ENCODE measurements at places on chromosomes 6 and 20.
A peak's percentile ranks its signal among the peaks of the same experiment; 100 is the strongest.

DNA sequence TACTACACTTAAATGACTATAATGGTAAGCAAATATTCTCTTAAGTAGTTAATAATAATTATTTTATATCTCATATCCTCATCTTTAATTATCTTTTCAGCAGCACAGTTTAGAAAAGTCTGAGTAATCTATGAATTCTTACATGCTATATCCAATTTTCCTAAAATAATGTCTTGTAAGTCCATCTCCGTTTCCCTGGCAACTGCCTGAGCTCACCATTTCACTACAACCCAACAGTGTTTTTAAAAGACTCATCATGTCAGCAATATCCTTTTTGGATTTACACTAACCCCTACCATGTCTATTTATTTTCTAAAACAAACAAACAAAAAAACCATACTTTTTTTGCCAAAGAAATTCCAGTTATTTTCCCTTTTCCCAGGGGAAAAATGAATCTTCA lies 859.6 kb downstream of the EYS start:
- DNase-seq: peak; percentile 8

GRCh38 chr6:137550535-137550934 lies 56.3 kb upstream of the OLIG3 start:
- peak; percentile 93 for DNase-seq

DNA sequence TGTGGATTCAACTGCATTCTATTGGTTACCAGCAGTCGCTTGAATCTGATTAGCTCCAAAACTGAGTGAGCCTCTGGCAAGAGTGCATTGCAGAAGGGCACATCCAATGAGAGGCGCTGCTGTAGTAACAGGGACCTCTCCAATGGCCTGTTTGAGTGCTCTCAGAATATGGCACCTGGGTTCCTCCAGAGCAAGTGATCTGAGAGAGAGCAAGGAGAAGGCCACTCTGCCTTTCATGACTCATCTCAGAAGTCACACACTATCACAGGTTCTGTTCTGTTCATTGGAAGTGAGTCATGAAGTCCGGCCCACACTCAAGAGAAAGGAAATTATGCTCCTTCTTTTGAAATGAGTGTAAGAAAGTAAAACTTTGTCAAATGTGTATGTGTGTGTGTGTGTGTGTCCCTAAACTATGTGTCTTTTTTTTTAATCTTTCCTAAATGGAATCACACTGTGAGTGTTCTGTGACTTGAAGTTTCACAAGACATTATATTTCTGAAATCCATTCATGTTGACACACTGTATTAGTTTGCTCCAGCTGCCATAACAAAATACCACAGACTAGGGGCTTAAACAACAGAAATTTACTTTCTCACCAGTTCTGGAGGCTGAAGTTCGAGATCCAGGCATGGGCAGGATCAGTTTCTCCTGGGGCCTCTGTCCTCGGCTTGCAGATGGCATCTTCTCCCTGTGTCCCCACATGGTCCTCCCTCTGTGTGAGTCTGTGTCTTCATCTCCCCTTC lies 138.3 kb upstream of the CDYL start:
- DNase-seq: no peak

- DNase-seq: no peak
Measured at GRCh38 chr6:138597336-138597735, 98.0 kb upstream of the NHSL1 start.

DNA sequence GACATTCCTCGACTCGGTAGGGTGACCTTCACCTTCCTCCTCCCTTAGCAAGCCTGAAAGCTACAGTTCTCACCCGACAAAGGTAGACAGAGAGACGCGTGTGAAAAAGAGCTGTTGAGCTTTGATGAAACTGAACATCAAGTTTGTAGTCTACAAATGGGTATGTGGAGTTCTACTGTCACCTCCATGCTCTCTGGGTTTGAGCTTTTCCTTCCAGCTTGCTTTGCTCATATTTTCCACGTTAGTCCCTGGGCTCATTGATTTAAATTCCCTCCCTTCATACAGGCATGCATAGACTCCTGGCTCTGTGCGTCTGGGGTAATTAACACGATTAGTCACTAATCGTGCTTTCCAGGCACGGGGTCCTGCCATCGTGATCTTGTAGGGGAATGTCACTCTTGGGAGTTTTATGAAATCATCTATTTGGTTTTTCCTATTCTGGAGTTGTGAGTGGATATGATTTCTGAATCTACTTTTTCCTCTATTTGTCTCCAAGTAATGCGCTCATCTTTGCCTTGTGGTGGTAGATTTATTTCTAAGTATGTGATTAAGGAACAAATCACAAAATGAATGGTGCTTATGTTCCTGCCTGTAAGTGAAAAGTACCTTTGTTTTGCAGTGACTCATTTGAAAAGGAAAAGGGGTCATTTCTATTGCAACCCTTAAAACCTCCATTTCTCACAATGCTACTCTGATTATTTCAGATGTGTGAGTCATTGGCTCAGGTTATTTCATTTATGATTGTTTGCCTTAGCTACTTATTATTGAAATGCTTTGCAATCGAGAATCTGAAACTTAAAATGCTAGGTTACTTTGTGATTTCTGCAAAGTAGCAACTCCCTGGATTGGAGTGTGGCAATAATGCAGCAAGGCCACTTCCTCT lies 154.6 kb downstream of the ZDHHC14 start:
- no peak for DNase-seq

DNA sequence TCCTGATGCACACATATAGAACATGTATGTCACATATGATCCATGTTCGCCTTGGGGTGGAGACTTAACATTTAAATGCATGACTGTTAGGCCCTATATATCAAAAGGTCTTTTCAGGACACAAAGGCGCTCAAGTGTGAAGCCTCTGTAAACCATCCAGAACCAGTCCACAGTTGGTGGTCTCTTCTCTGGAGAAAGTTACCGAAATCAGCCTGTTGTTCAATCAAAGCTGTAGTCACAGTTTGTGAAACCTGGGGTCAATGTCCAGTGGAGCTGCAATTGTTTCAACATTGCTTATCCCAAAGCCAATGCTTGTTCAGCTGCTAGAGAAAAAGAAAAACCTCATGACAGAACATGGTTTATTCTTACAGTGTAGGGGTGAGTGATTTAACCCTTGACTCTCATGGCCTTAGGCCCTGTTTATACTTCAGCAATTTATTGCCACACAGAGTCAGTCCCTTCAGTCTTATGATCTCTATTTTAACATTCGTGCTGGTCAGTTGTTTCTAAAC lies 193.6 kb upstream of the CST7 start:
- no peak for DNase-seq

DNA sequence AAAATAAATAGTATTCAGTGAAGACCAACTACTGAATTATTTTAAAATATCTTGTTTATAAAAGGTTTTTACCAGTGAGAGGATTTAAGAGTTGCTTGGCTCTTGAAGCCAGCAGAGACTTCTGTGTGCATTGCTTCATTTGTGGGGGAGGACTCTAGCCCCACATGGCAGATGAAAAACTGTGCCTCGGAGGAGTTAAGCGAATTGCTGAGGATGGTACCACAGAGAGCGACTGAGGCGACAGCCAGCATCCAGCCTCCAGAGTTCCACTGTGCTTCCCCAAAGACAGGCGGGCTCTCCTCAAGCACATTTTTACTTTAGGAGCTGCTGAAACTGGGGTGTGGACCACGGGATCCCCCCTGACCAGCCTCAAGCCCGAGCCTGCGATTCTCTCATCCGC lies 80.7 kb downstream of the THBS2 start:
- no peak for DNase-seq

DNA sequence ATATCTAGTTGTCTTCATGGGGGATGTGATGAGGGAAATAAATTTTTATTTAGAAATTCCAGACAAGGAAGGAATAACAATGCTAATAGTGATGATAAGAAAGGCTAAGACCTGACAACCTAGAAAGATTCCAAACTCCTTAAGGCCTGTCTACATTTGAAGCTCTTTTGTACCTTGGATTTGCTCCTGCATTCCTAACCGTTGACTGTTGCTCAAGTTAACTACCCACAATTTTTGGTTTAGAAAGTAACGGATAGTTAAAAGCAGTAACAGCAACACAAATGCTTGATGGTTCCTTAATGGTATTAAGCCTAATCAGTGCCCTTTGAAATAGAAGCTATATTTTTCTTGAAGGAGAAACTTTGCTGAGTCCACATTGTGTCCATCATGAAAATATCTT lies 52.9 kb downstream of the TRMT11 start:
- no peak for DNase-seq

GRCh38 chr6:17712576-17712975 lies 5.9 kb upstream of the NUP153 start:
- DNase-seq: no peak

DNA sequence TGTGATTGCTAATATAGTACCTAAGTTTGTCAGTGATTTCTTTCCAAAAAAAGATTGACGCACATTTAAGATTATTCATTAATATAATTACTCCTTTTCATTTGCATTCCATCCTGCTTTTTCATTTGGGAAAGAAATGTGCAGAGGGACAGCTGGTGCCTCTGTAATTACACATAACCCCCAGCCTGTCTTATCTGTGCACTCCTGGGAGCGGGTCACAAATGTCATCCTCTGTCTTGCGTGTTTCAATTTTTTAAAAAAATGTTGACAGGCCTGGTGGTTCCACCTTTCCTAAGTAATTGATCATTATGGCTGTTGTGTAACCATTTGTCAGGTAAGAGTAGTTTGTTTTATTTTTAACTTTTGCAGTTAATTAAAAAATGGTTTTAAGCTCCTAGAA lies 92.7 kb downstream of the SLX4IP start:
- DNase-seq: no peak

GRCh38 chr6:108174371-108175175 lies 8.8 kb downstream of the NR2E1 start:
- DNase-seq: no peak

- DNase-seq: no peak
Measured at GRCh38 chr6:118485601-118486550, 62.2 kb upstream of the PLN start.

- DNase-seq: no peak
Measured at GRCh38 chr6:164142322-164142721, 727.8 kb downstream of the QKI start.
